Hippocampal formation (tissue), 2 donors: ENCODE measurements at places on chromosomes 3 and 15.

- no peak for DNase-seq
Observed at GRCh38 chr3:109897734-109898133, 560.4 kb upstream of the DPPA4 start.

GRCh38 chr3:182490596-182491491 lies 302.5 kb upstream of the ATP11B start:
- no peak for DNase-seq

DNA sequence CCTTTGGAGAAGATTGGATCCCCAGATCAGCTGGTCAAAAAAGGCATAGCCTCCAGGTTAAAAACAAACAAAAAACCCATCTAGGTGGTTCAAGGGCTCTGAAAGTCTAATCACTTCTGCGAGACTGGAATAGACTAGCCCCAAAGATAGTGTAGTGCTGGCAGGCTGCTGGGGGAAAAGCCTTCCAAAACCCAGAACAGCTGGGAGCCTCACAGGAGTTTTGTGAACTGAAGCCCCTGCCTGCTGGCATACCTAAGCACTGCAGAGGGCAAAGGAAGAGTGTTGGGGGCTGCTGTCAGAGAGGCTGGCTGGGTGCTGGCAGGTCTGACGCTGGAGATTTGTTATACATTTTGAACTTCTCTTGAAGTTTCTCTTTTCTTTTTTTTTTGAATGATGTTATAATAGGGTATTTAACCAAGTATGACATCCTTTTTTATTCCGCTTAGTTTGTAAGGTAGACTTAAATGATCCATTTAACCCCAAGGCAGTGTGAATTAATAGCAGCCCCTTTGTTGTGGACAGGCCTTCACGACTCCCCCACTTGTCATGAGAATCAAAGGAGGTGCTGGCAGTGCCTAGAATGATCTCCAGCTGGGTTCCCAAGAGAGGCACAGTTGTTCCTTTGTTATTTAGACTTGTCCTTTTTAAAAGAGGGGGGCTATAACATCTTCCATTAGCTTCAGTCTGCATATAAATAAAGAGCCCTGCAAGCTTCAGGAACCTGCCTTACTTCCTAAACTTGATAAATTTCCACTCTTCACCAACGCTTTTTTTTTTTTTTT lies 53.9 kb downstream of the CRTC3 start:
- peak; percentile 65 for DNase-seq

GRCh38 chr3:47910777-47911440 lies 105.3 kb downstream of the MAP4 start:
- DNase-seq: no peak

- DNase-seq: peak; percentile 41
Observed at GRCh38 chr3:159806412-159806811, 182.2 kb upstream of the IL12A start.
